HepG2 (cell line): ENCODE measurements at places on chromosomes 3 and 15.

DNA sequence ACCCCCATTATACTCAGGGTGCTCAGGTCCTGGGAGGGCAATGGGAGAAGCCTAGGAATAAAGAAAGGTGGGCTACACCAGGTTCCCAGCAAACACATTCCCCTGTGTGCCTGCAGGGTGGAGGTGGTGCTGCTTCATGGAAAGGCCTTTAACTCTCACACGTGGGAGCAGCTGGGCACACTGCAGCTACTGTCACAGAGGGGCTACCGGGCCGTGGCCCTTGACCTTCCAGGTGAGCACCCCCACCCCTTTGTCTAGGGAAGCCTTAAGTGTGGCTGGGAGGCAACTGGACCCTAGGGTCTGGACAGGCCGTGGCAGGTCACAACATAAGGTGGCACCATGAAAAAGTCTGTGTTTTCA lies 3.3 kb downstream of the ABHD14A start:
- DNase-seq: no peak

GRCh38 chr15:45522328-45523165 lies at the start of gene SLC30A4:
Gene SLC30A4 (minus strand): TSS chr15:45522755. CDS start chr15:45522354, 401 bp downstream.
- DNase-seq: no peak

- DNase-seq: peak; percentile 86
Observed at GRCh38 chr15:44199393-44199792, 4.3 kb upstream of the FRMD5 start.

DNA sequence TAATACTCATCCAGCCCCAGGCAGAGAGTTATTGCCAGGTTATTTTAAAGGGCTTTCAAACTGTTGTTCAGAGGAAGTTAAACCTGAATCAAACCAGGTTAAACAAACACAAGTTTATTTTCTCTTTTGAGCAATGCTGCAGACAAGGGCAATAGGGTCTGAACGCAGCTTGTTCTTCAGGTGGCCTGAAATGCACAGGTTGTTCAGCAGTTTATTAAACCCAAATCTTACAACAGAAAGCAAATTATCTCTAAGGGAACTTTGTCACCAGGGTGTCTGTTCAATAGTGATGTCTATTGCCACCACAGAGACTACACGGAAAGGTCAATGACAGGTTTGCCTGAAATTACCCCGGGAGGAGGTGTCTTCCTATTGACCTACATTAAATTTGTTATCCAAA lies 134.0 kb downstream of the IL5RA start:
- DNase-seq: no peak

- DNase-seq: no peak
Observed at GRCh38 chr3:72563690-72564370, 284.4 kb downstream of the SHQ1 start.

DNA sequence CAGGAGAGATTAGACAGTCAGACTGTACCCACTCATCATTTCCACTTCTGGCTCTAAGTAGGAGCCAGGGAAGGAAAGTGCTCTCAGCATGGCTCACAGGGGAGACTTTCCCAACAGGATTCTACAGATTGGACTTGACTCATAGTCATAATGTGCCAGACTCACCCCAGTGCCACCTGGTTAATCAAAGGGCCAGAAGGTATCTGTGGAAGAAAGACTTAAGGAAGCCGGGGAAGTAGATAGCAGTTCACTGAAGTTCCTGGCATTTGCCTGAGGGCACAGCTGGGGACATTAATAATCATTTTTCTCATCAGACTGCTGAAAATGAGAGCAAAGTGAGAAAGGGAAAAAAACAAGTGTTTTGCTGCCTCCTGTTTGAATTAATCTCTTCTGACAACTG lies 717.5 kb downstream of the TUSC7 start:
- DNase-seq: no peak

- DNase-seq: no peak
Observed at GRCh38 chr3:114093016-114093380, 36.5 kb downstream of the QTRT2 start.

- no peak for DNase-seq
Observed at GRCh38 chr15:36893276-36893675, 207.1 kb downstream of the MEIS2 start.

DNA sequence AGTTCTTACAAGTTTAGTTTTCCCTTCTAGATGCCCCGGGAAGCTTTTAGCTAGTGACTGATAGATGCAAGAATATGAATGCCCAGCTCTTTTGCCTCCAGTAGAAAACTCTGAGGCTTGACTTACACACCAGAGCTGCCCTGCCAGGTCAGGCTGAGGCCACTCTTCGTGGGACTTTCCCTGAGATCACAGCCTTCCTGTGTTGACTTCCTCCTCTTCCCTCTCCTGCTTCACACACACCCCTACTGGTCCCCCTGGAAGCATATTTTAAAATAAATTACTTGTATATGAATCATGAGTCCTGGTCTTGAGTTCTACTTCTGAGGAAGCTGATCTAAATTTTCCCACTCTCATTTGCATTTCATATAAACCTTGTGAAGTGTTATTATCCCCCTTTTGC lies 413.7 kb downstream of the PDCD6IP start:
- no peak for DNase-seq

DNA sequence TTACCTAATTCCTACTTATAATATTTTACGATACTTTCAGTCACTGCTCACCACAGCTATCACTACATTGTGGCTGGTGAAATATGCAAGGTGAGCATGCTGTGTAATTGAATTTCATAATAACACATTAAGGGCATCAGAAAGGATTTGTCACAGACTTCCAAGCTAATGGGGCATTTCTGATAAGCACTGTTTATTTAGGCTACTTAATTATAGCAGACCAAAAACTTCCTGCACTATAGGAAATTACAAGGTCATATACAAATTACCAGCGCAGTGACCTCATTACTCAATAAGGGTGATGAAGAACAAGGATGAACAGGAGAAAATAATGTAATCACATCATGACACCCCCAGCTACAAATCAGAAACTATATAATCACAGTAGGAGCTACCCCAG lies 88.6 kb upstream of the FAM3D start:
- DNase-seq: no peak

- DNase-seq: no peak
Observed at GRCh38 chr15:70442616-70443321, 320.6 kb downstream of the UACA start.
